LHCN-M2 (cell line): ENCODE measurements at places on chromosomes 4 and X. TPM values are rescaled to one million over a fixed set of nuclear protein-coding genes. Genes with fewer than 3 reads are reported as not detected.

Gene SLC34A2
- total RNA-seq, result not detected in 2 replicates

Gene MUC7
- not detected in 2 replicates for total RNA-seq

Gene GPR82
- not detected in 2 replicates for total RNA-seq

Gene SYN1
- total RNA-seq, result 0.17 and 0.51 TPM in 2 replicates

Gene TMSB15C
- total RNA-seq, result 3.2 and 4.7 TPM in 2 replicates

Gene MAGEA8
- not detected in 2 replicates for total RNA-seq

Gene PITX2
- total RNA-seq, result 60.5 and 67.0 TPM in 2 replicates

Gene CHST7
- total RNA-seq, result 8.8 and 11.2 TPM in 2 replicates

Gene C4orf33
- 12.1 and 14.6 TPM in 2 replicates for total RNA-seq

Gene UGT2B15
- total RNA-seq, result not detected in 2 replicates

Gene ARR3
- total RNA-seq, result not detected in 2 replicates

Gene GLRA3
- total RNA-seq, result not detected in 2 replicates

Gene CT45A2
- not detected in 2 replicates for total RNA-seq

Gene BANK1
- total RNA-seq, result 0.06 TPM in 1 of 2 replicates, not detected in the other

Gene NBDY
- 6.7 and 12.3 TPM in 2 replicates for total RNA-seq

Gene TMPRSS11A
- not detected in 2 replicates for total RNA-seq

Gene RRH
- not detected in 2 replicates for total RNA-seq

Gene ANKRD50
- 13.0 and 16.3 TPM in 2 replicates for total RNA-seq

Gene ATOH1
- not detected in 2 replicates for total RNA-seq

Gene METTL14
- total RNA-seq, result 21.9 and 47.6 TPM in 2 replicates

Gene ANOS1
- under 0.01 TPM in 1 of 2 replicates, not detected in the other for total RNA-seq

Gene SMPX
- total RNA-seq, result not detected in 2 replicates

Gene PASD1
- not detected in 2 replicates for total RNA-seq

Gene TIGD2
- total RNA-seq, result 10.6 and 11.5 TPM in 2 replicates

Gene BMPR1B
- 11.5 and 14.5 TPM in 2 replicates for total RNA-seq

Gene USP51
- 0.77 and 1.0 TPM in 2 replicates for total RNA-seq

Gene ACE2
- total RNA-seq, result not detected in 2 replicates

Gene ALAS2
- total RNA-seq, result not detected in 2 replicates

Gene HTN1
- not detected in 2 replicates for total RNA-seq

Gene CFAP99
- not detected in 2 replicates for total RNA-seq

Gene KLHL34
- total RNA-seq, result not detected in 2 replicates

Gene GDI1
- 190 and 218 TPM in 2 replicates for total RNA-seq

Gene CC2D2A
- 24.9 and 31.5 TPM in 2 replicates for total RNA-seq

Gene AFF2
- total RNA-seq, result 4.4 and 5.9 TPM in 2 replicates

Gene BST1
- total RNA-seq, result 1.0 and 2.2 TPM in 2 replicates

Gene SHROOM4
- not detected in 2 replicates for total RNA-seq

Gene SORBS2
- 1.5 and 4.2 TPM in 2 replicates for total RNA-seq

Gene ZNF330
- 26.2 and 30.0 TPM in 2 replicates for total RNA-seq

Gene SRPX2
- 62.8 and 74.5 TPM in 2 replicates for total RNA-seq

Gene IGSF1
- not detected in 2 replicates for total RNA-seq

Gene MAGEC2
- not detected in 2 replicates for total RNA-seq

Gene F8A2
- total RNA-seq, result not detected in 2 replicates

Gene MTCP1
- 2.0 and 7.2 TPM in 2 replicates for total RNA-seq

Gene CT47B1
- not detected in 2 replicates for total RNA-seq

Gene MND1
- total RNA-seq, result 15.8 and 20.5 TPM in 2 replicates

Gene RS1
- total RNA-seq, result not detected in 2 replicates

Gene PLK4
- 31.1 and 47.5 TPM in 2 replicates for total RNA-seq

Gene CXCL5
- 0.06 TPM in 1 of 2 replicates, not detected in the other for total RNA-seq

Gene EDNRA
- total RNA-seq, result 36.5 and 39.5 TPM in 2 replicates

Gene PIR
- 2.9 and 4.2 TPM in 2 replicates for total RNA-seq

Gene DOK7
- 41.6 and 47.9 TPM in 2 replicates for total RNA-seq

Gene VCX3A
- total RNA-seq, result not detected in 2 replicates

Gene RIBC1
- 0.13 and 0.40 TPM in 2 replicates for total RNA-seq

Gene PNMA3
- total RNA-seq, result not detected in 2 replicates

Gene IL2RG
- total RNA-seq, result not detected in 2 replicates

Gene LRBA
- total RNA-seq, result 20.8 and 39.4 TPM in 2 replicates

Gene NLGN4X
- total RNA-seq, result not detected in 2 replicates

Gene RBM46
- total RNA-seq, result 0.06 TPM in 1 of 2 replicates, not detected in the other

Gene GJB1
- not detected in 2 replicates for total RNA-seq
